ENCODE measurements at places on chromosomes 6 and 20. TPM values are rescaled to one million over a fixed set of nuclear protein-coding genes. Genes with fewer than 3 reads are reported as not detected.

- peaks cover 34% of the 10 kb centered on the region for H3K4me1 ChIP-seq
- DNase-seq, result no peak
- H3K27ac ChIP-seq, result no peak overlapping the region
- H3K4me3 ChIP-seq, result no peak overlapping the region
Measured at GRCh38 chr6:152267967-152268845, 369.0 kb downstream of the SYNE1 start.

The PTGIS gene
- total RNA-seq, result 67.6 TPM

- no peaks in the 10 kb centered on the region for H3K4me1 ChIP-seq
- DNase-seq, result no peak
- no peak overlapping the region for H3K4me3 ChIP-seq
- no peak overlapping the region for H3K27ac ChIP-seq
Measured at GRCh38 chr6:119314885-119315272, 34.7 kb downstream of the MAN1A1 start.

The CRISP2 gene
- not detected for total RNA-seq

- peaks cover 4% of the 10 kb centered on the region for H3K4me1 ChIP-seq
- no peaks in the 10 kb centered on the region for H3K27me3 ChIP-seq
- DNase-seq, result no peak
- H3K4me3 ChIP-seq, result no peak overlapping the region
- H3K27ac ChIP-seq, result no peak overlapping the region
Measured at GRCh38 chr6:9398767-9399373, 963.5 kb upstream of the SLC35B3 start.

DNA sequence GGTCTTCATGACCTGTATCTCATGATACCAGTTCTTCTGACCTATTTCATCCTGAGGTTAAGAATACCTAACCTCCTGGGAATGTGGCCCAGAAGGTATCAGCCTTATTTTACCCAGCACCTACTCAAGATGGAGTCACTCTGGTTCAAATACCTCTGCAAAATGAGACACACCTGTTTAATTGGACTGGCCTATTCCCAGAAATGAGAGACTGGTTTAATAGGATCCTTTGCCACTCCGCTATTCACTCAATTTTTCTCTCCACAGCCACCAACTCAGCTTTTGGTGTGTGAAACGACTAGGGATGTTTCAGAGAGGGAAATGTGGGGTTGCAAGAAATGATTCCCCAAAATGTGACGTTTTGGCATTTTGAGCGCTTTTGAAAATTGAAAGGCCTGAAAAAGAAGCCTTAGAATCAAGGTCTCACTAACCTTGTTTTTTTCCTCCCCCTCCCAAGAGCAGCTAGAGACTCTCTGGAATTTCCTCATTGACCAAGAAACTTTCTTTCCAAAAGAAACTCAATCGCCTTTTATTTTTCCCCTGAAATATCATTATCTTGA lies 45.5 kb upstream of the RNGTT start:
- no peak overlapping the region for H3K27ac ChIP-seq
- no peak overlapping the region for H3K4me3 ChIP-seq
- no peak for DNase-seq
- peaks cover 13% of the 10 kb centered on the region for H3K27me3 ChIP-seq

- H3K27me3 ChIP-seq, result no peaks in the 10 kb centered on the region
- H3K36me3 ChIP-seq, result peaks cover 44% of the 10 kb centered on the region
Measured at GRCh38 chr6:10999994-11000393, 44.1 kb downstream of the ELOVL2 start.

GRCh38 chr6:154930451-154930851 lies 64.7 kb upstream of the TIAM2 start:
- no peak for DNase-seq
- H3K27me3 ChIP-seq, result no peaks in the 10 kb centered on the region
- H3K4me3 ChIP-seq, result no peak overlapping the region
- no peak overlapping the region for H3K27ac ChIP-seq
- no peaks in the 10 kb centered on the region for H3K36me3 ChIP-seq
- H3K4me1 ChIP-seq, result peaks cover 23% of the 10 kb centered on the region

GRCh38 chr20:16209951-16210361 lies 363.3 kb downstream of the KIF16B start:
- H3K36me3 ChIP-seq, result no peaks in the 10 kb centered on the region
- H3K27ac ChIP-seq, result no peak overlapping the region
- H3K4me3 ChIP-seq, result no peak overlapping the region
- no peaks in the 10 kb centered on the region for H3K27me3 ChIP-seq
- no peaks in the 10 kb centered on the region for H3K4me1 ChIP-seq
- DNase-seq, result no peak

The ULBP3 gene
- 3.0 TPM for total RNA-seq

GRCh38 chr6:48249071-48249470 lies 138.1 kb upstream of the PTCHD4 start:
- H3K27me3 ChIP-seq, result no peaks in the 10 kb centered on the region
- no peaks in the 10 kb centered on the region for H3K36me3 ChIP-seq
- H3K27ac ChIP-seq, result no peak overlapping the region

GRCh38 chr6:12011276-12012037 lies 655 bp upstream of the HIVEP1 start:
- DNase-seq, result peak; percentile 98
- H3K36me3 ChIP-seq, result peaks cover 5% of the 10 kb centered on the region
- H3K4me1 ChIP-seq, result peaks cover 44% of the 10 kb centered on the region
- H3K27me3 ChIP-seq, result no peaks in the 10 kb centered on the region
- peak overlapping the region; percentile 82 for H3K4me3 ChIP-seq
- H3K27ac ChIP-seq, result peak overlapping the region; percentile 97

DNA sequence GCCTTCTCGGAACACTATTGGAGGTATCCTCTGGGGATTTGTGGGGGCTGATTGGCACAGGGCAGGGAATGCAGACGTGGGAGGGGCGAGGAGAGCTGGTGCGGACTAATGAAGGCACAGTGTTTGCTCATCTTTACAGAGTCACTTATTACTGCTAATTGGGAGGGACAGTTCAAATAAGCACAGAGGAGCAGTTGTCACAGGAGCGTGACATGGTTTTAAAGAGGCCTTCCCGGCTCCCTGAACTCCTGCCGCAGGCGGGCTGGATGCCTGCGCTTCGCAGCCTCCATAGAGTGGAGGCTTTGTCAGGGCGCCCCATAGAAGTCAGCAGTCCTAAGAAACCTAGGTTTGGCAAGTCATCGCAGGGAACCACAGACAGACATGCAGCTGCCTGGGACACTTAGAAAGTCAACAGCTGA lies 149.6 kb downstream of the LINC00237 start:
- DNase-seq, result no peak
- no peak overlapping the region for H3K27ac ChIP-seq
- no peak overlapping the region for H3K4me3 ChIP-seq
- no peaks in the 10 kb centered on the region for H3K27me3 ChIP-seq
- H3K36me3 ChIP-seq, result no peaks in the 10 kb centered on the region

The TLDC2 gene
- 0.26 TPM for total RNA-seq

DNA sequence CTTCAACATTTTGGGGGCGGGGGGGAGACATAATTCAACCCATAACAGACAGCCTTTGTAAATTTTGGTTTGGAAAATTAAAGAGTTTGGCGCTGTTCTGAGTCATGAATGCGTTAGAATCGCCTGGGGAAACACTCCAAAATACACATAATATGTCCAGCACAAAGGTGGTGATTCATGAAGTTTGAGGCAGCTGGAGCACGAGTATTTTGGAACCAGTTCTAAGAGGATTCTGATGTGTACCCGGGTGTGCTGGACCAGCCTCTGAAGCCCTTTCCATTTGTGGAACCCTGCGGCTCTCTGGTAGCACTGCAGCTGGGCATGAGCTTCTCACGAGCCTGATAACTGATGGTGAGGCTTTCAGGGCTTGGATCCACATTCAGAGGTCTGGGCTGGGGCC lies 4.7 kb downstream of the GMPR start:
- peak overlapping the region; percentile 7 for H3K4me3 ChIP-seq
- H3K27me3 ChIP-seq, result no peaks in the 10 kb centered on the region
- DNase-seq, result no peak
- peak overlapping the region; percentile 69 for H3K27ac ChIP-seq
- no peaks in the 10 kb centered on the region for H3K36me3 ChIP-seq

DNA sequence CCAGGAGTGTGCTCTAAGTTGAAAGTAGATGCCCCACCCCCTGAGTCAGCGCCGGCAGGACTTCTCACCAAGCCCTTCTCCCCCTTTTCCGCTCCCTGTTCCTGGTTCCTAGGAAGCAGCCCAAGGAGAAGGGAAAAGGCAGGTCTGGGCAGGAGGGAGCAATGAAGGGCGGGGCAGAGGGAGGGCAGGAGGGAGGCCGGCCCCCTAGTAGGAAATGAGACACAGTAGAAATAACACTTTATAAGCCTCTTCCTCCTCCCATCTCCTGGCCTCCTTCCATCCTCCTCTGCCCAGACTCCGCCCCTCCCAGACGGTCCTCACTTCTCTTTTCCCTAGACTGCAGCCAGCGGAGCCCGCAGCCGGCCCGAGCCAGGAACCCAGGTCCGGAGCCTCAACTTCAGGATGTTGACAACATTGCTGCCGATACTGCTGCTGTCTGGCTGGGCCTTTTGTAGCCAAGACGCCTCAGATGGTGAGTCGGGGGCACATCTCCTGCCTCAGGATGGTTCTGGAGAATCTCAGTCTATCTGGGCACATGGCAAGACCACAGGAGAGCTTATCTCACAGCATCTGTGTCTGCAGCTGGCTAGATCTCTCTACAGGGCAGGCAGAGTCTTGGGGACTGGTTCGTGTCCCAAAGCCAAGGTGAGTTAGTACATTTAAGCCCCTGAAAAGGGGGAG lies at the start of gene PROCR:
TSS of gene PROCR (plus strand) at position 320 of the 681 bp plus-strand sequence. CDS start at position 403, 83 bp downstream.
- H3K36me3 ChIP-seq, result no peaks in the 10 kb centered on the region
- no peaks in the 10 kb centered on the region for H3K27me3 ChIP-seq
- H3K4me3 ChIP-seq, result peak within 1 kb of the TSS; percentile 76

DNA sequence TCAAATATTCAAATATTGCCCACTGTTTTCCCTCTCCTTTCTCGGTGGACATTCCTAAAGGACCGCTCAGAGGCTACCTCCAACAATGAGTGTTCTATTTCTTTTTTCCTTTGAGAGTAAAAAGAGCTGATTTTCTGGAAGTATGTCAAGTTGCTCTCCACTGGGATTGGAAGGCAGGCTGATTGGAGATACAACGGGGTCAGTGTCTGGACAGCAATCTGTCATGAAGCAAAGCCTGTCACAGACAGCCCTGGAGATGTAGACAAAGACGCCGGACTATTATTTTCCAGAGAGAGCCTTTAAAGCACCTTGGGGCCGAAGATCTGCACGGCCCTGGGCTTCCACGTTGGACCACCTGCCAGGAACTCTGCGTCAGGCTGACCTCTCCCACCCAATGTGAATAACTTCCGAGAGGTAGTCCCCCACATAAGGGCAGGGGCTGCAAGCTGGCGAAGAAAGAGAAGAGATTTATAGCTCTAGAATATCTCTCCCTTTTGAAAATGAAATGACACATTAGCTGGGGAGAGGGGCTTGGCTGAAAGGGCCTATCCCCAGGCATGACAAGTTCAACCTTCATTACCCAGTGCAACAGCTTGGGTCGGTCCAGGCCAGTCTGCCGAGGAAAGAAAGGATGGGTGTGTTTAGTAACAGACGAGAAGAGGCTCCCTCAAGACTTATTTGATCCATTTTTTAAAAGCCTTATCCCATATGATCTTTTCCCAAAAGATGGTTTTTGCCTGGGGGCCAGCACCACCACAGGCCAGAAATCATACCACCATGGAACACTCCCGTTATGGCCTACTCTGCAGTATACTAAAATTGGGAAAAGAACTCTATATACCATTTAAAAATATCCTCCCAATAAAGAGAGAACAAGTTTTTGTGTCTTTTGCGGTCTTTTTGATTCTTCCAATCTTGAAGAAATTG lies 131.1 kb downstream of the OLIG3 start:
- peaks cover 20% of the 10 kb centered on the region for H3K27me3 ChIP-seq
- no peaks in the 10 kb centered on the region for H3K36me3 ChIP-seq
- H3K27ac ChIP-seq, result no peak overlapping the region
- H3K4me3 ChIP-seq, result no peak overlapping the region

DNA sequence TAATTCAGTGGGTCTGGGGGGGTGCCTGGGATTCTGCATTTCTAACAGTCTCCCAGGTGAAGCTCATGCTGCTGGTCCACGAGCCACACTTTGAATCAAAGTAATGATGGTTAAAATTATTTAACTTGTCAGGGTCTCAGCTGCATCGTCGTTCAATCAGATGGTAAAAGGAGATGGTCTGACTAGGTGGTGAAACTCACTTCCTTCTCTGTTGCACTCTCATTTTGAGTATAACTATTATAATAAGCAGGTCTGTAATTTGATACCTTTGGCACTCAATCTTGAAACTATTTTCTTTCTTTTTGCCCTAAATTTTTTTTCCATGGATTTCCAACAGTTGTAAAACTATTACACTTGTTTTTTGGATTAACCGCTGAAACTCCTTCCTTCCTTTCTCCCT lies 292.5 kb downstream of the FARS2 start:
- H3K4me3 ChIP-seq, result no peak overlapping the region
- peaks cover 4% of the 10 kb centered on the region for H3K4me1 ChIP-seq
- no peaks in the 10 kb centered on the region for H3K27me3 ChIP-seq
- H3K27ac ChIP-seq, result no peak overlapping the region

GRCh38 chr20:34693414-34693813 lies 10.7 kb upstream of the TP53INP2 start:
- no peaks in the 10 kb centered on the region for H3K4me1 ChIP-seq
- H3K27ac ChIP-seq, result no peak overlapping the region
- H3K27me3 ChIP-seq, result peaks cover 6% of the 10 kb centered on the region
- no peak overlapping the region for H3K4me3 ChIP-seq
- H3K36me3 ChIP-seq, result no peaks in the 10 kb centered on the region

GRCh38 chr20:43925801-43926200 lies 11.1 kb downstream of the TOX2 start:
- peaks cover 2% of the 10 kb centered on the region for H3K36me3 ChIP-seq
- peaks cover 75% of the 10 kb centered on the region for H3K27me3 ChIP-seq
- no peak overlapping the region for H3K4me3 ChIP-seq
- no peak overlapping the region for H3K27ac ChIP-seq

The ARMH2 gene
- not detected for total RNA-seq

DNA sequence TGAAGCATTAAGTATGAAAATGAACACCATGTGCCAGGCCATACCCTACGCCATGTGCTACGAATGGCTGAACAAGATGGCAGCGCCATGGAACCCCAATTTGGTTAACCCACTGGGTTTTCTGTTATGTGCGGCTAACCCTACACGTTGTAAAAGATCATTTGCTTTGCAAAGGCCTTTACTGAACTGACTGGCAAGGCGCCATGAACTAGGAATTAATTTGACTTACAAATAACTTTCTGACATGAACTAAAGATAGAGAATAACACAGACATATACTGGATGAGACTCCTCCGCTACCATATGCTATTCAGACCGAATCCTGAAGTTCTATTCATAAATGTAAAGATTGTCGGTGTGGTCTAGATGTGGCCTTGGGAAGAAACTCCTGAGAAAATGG lies 3.9 kb downstream of the CNKSR3 start:
- no peaks in the 10 kb centered on the region for H3K36me3 ChIP-seq
- no peak for DNase-seq
- peaks cover 32% of the 10 kb centered on the region for H3K4me1 ChIP-seq
- H3K4me3 ChIP-seq, result no peak overlapping the region
- no peaks in the 10 kb centered on the region for H3K27me3 ChIP-seq

GRCh38 chr6:50681213-50681824 lies 32.0 kb upstream of the TFAP2D start:
- no peak overlapping the region for H3K4me3 ChIP-seq
- H3K27ac ChIP-seq, result no peak overlapping the region
- H3K27me3 ChIP-seq, result peaks cover 12% of the 10 kb centered on the region
- no peak for DNase-seq

GRCh38 chr20:20205862-20206236 lies 153.5 kb downstream of the CFAP61 start:
- H3K4me1 ChIP-seq, result peaks cover 16% of the 10 kb centered on the region
- no peak overlapping the region for H3K4me3 ChIP-seq
- no peak overlapping the region for H3K27ac ChIP-seq
- no peaks in the 10 kb centered on the region for H3K36me3 ChIP-seq
- no peak for DNase-seq

Data from osteocyte (in vitro differentiated cells).